ENCODE measurements at places on chromosomes 3 and 15. TPM values are rescaled to one million over a fixed set of nuclear protein-coding genes. Genes with fewer than 3 reads are reported as not detected.

MUC20 gene
- 1.4 TPM for total RNA-seq

TFG gene
- total RNA-seq = 58.5 TPM

EFCAB12 gene
- total RNA-seq = 0.69 TPM

SEMA5B gene
- total RNA-seq = not detected

PLCB2 gene
- 196 TPM for total RNA-seq

GOLGA6D gene
- not detected for total RNA-seq

ADGRG7 gene
- not detected for total RNA-seq

TMCO5A gene
- total RNA-seq = not detected

GOLGA8S gene
- total RNA-seq = 0.20 TPM

- DNase-seq = no peak
Observed at GRCh38 chr3:73592154-73593144, 32.3 kb downstream of the PDZRN3 start.

DNA sequence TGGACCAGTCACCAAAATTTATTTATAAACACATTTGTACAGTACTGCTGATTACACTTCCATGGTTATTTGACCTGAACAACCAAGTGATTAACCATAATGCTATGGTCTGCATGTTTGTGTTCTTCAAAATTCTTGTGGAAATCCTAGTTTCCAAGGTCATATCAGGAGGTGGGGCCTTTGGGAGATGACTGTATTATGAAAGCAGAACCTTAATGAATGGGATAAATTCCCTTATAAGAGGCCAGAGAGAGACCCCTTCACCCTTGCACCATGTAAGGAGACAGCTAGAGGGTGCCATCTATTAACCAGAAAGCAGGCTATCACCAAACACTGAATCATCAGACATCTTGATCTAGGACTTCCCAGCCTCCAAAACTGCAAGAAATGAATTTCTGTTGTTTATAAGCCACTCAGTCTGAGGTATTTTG is 1.9 kb downstream of the SCAPER start:
- peak; percentile 13 for DNase-seq

DNA sequence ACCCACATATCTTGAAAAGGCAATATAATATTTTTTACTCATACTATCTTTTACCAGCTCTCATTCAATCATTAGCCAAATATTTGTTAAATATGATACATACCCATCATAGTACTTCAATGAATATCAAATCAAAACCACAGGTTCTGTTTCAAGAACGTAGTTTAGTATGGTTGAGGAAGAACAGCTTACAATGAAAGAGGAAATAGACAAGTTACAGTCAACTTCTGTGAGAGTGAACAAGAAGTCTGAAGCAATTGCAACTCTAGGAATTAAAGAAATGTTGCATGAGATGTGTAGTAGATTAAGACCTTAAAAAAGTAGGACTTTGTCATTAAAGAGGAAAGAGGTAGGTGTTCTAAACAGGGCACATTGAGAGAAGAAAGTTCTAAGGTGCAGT is 9.3 kb downstream of the BCHE start:
- no peak for DNase-seq

GRCh38 chr3:192901435-192901834 is 16.2 kb downstream of the MB21D2 start:
- DNase-seq = no peak

- DNase-seq = no peak
Observed at GRCh38 chr3:134681522-134681900, 30.7 kb upstream of the KY start.

- DNase-seq = no peak
Observed at GRCh38 chr3:187960820-187961219, 193.1 kb upstream of the LPP start.

- no peak for DNase-seq
Observed at GRCh38 chr15:98686983-98687382, 38.6 kb downstream of the IGF1R start.

GRCh38 chr3:137174514-137174913 is 216.7 kb downstream of the IL20RB start:
- DNase-seq = no peak

GRCh38 chr3:103653996-103654395 is 1219.2 kb downstream of the ZPLD1 start:
- DNase-seq = no peak

- DNase-seq = no peak
Observed at GRCh38 chr15:72146934-72147333, 28.7 kb downstream of the SENP8 start.

- no peak for DNase-seq
Observed at GRCh38 chr3:42771271-42771670, 1.8 kb downstream of the CCDC13 start.

- DNase-seq = no peak
Observed at GRCh38 chr3:187720337-187720670, 17.9 kb upstream of the RTP2 start.

GRCh38 chr15:79862191-79862590 is 34.6 kb downstream of the MTHFS start:
- no peak for DNase-seq

- DNase-seq = no peak
Observed at GRCh38 chr15:71112429-71112828, 2.8 kb upstream of the THSD4 start.

GRCh38 chr3:168100777-168101492 is 5.2 kb upstream of the GOLIM4 start:
- no peak for DNase-seq

DNA sequence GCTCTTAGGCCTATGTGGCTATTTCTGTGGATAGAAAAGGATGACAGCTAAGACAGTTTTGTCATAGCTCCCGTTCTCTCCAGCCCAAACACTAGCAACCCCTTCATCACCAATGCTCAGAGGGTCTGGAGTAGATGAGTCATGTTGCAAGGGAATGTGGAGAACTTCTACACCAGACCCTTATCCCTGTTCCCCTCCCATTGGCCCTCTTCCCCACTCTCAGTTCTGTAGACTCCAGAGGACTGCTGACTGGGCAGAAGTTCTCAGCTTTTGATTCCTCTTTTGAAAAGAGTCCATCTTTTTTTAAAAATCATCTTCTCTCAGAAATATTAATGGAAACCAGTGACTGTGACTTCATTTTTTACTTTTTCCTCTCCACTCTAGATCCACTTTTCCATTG is 2.4 kb upstream of the MYZAP start:
- DNase-seq = no peak

DNA sequence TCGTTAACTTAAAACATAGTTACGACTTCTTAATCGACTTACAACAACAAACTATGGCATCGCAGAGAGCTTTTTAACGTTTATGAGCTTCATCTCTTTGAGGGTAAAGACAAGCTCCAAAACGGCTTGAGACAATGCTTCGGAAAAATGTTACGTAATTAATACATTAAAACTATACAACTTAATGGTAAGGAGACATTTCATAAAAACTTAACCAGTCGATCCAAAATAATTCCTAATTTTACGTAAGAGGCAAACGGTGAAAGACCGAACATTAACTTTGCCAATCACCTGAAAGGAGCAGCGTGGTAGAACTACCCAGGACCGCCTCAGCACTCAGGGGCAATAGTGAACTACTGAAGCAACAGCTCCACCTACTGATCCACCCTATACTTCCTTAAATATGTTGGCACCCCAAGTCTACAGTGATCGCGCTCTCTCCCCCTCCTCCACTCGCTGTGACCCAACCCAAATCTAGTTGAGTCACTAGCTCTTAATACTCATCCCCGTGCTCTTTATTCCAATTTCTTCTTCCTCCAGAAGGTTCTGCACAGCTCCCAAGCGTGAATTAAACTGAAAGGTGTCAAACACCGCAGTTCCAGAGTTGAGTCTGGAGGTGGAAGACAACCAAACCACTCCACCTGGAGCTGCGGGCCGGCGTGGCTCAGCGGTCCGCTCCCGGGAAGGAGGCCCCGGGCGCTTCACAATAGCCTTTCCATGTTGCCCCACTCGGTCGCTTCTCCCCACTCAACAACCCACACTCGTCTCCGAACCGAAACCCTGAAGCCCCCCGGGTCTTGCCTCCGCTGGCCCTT is 901 bp downstream of the NAA50 start:
- DNase-seq = peak; percentile 88

DNA sequence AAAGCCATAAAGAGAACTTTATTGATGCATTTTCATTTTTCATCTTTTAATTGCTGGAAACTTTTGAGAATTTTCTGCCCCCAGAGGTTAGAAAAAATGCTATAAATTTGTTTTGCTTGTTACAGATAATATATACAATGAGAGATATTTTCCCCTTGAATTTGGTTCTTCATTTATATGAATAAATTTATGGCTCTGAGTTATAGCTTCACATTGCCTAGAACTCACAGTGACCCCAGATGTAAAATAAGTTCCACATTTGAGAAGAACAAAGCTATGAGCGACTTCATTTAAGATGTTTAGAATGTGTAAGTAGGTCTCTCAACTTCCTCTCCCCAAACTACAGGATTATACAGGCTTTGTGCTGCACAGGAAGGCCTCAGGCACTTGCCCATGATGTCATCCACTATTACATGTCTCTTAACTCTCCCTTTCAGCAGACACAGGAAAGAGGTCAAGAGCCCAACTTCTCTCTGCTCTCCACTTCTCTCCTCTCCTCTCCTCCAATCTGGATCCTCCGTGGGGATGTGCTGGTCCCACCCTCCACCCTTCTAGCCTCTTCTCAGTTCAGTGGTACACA is 92.8 kb downstream of the DUT start:
- no peak for DNase-seq

- no peak for DNase-seq
Observed at GRCh38 chr15:35458176-35458856, 87.6 kb downstream of the DPH6 start.

DNA sequence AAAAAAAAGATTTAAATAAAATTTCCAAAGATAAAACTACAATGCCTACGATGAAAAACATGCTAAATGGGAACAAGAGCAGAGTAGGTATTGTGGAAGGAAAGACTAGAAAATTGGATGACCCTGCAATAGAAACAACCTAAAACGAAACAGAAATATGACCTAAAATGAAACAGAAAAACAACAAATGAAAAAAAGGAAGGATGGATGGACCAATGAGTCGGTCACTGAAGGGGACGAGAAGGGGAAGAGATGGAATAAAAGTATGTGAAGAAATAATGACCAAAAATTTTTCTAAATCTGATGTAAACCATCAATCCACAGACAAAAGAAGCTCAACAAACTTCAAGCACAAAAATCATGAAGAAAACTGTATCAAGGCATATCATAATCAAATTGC is 44.8 kb downstream of the TBC1D2B start:
- no peak for DNase-seq

- DNase-seq = no peak
Observed at GRCh38 chr3:156843071-156843808, 17.1 kb downstream of the LEKR1 start.

- peak; percentile 19 for DNase-seq
Observed at GRCh38 chr15:22936577-22937472, 43.3 kb downstream of the CYFIP1 start.

GRCh38 chr15:99566157-99566897 is 543 bp downstream of the MEF2A start:
- DNase-seq = peak; percentile 25

DNA sequence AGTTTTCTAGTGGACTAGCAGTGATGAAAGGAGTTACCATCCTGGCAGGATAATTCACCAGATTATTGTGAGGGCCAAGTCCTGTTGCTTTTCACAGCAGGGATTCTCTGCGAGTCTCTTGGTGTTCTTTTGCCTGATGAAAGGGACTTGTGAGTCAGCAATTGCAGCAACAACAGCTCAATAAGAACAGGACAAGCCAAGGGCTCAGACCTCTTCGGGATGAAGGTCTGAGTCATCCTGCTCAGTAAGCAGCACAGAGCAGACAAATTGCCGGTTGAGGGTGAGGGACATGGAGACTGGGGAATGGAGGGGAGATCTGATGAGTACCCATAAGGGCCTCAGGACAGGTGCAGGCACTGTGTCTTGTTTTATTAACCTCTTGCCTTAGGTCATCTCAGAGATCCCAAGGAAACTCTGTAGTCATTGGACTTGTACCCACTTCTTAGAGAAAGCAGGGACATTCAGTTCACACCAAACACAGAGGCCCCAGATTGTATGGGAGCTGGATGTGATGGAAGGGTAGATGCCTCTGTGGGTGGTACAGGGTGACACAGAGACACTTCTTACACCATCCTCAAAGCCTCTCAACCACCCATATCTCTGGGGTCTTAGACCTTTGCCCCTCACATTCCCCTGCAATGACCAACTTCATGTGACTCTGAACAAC is 173.8 kb upstream of the TLE3 start:
- DNase-seq = no peak

GRCh38 chr15:40470423-40471104 is at the start of gene CHST14:
Gene CHST14, plus strand, starts transcription at chr15:40470984. Its CDS starts 230 bp downstream, at chr15:40471214.
- DNase-seq = peak; percentile 66

GRCh38 chr15:82046666-82047452 is 1.0 kb upstream of the MEX3B start:
- DNase-seq = peak; percentile 89

DNA sequence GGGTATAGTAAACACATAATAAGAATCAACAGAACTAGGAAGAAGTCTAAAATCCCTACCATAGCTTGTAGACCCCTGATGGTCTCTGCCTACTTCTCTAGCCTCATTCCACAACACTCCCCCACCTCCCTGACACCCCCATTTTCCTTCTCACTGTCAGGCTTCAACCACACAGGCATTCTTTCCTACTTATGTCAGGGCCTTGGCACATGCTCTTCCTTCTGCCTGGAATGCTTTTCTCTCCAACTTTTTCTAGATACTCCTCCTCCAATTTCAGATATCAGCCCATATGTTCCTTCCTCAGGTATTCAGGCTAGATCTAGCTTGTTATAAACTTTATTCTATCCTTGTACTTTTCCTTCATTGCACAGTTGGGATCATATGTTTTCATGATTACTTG is 106.0 kb upstream of the MRPL3 start:
- DNase-seq = no peak

DNA sequence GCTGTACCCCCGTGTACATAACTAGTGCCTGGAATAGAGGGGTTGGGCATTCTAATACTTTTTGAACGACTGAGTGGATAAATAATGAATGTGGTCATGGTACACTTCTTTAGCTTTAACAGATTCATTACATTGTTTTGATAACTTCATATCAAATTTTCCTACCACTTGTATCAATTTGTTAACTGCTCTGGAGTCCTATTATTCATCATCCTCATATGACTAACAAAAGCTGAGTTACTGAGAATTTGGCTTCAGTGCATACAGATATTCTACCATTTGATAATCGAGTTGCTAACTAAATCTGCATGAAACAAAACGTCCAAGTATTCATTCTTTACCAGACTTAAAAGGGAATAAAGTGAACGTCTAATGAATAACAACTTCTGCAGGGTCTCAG is 31.7 kb downstream of the FRMD5 start:
- DNase-seq = no peak

DNA sequence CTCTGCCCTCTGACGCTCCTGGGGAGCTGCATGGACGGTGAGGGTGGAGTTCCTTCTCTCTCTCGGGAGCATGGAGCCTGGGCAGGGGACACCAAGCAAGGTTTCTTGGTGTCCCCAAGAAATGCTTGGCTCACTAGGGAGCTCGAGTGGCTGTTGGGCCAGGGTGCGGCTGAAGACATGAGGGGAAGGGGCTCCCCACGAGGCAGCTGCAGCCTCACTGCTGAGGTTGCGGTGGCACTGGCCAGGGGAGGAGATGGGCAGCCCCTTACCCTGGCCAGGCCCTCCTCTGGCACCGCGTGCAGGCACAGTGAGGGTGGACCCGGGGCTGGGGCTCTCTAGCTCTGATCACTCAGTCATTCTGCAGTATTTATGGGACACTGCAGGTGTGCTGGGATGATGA is 43.5 kb upstream of the SLC41A3 start:
- DNase-seq = no peak

GRCh38 chr15:61301701-61302100 is 72.6 kb upstream of the RORA start:
- DNase-seq = no peak

Measured in activated CD4-positive, alpha-beta T cell treated with anti-CD3 and anti-CD28 coated beads, Interleukin-2, amount 10 ng/mL, durations not matched to agents 7 days and 5 days (primary cell).